ENCODE measurements at places on chromosomes 5 and 9. TPM values are rescaled to one million over a fixed set of nuclear protein-coding genes. Genes with fewer than 3 reads are reported as not detected.

- DNase-seq, result no peak
These were observed 150.8 kb upstream of the PHYKPL start for GRCh38 chr5:178383301-178383918.

Gene ARID3C
- total RNA-seq, result 2.6 TPM

Gene PDGFRB
- total RNA-seq, result 13.1 TPM

Gene EXOSC2
- total RNA-seq, result 21.2 TPM

Gene FCHO2
- 37.5 TPM for total RNA-seq
